ENCODE measurements at places on chromosomes 12 and 14.

- peaks cover 6% of the 10 kb centered on the region for H3K4me1 ChIP-seq
- H3K27me3 ChIP-seq: no peaks in the 10 kb centered on the region
- no peak overlapping the region for H3K4me3 ChIP-seq
- no peaks in the 10 kb centered on the region for H3K36me3 ChIP-seq
Measured at GRCh38 chr12:71475280-71475679, 35.7 kb downstream of the LGR5 start.

DNA sequence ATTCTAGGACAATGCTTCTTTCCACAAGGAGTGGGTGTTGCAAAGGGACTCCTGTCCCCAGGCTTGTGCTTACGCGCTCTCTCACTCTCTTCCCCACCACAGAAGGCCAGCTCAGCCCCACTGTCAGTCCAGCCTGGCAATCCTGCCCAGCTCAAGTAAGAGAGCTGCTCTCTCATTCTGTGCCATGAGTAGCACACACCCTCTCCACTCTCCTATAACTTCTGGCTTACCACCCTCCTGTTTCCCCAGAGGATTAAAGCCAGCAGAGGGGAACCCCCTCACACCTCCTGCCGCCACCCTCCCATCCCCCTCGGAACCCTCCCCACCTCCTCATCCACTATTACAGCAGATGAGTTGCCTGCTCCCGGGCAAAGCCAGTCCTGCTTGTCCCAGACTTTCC, 17.1 kb downstream of the NCKAP5L start:
- peaks cover 32% of the 10 kb centered on the region for H3K4me1 ChIP-seq
- DNase-seq: no peak
- H3K36me3 ChIP-seq: peaks cover 45% of the 10 kb centered on the region
- H3K4me3 ChIP-seq: no peak overlapping the region

DNA sequence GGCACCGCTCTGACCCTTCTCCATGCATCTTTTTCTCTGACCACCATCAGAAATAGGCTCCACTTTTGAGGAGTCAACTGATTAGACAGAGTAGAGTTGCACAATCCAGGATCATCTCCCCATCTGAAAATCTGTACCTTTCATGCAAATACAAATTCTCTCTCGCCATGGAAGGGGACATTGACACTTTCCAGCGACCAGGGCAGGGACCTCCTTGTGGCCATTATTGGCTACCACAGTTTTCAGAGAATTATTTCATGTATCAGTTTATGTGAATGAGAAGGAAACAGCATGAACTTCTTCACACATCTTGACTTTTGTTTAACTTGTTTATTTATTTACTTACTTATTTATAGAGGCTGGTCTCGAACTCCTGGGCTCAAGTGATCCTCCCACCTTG, 13.8 kb upstream of the RAN start:
- no peaks in the 10 kb centered on the region for H3K4me1 ChIP-seq
- H3K4me3 ChIP-seq: no peak overlapping the region
- no peak overlapping the region for H3K27ac ChIP-seq
- H3K36me3 ChIP-seq: no peaks in the 10 kb centered on the region
- H3K27me3 ChIP-seq: peaks cover 14% of the 10 kb centered on the region
- no peak for DNase-seq

DNA sequence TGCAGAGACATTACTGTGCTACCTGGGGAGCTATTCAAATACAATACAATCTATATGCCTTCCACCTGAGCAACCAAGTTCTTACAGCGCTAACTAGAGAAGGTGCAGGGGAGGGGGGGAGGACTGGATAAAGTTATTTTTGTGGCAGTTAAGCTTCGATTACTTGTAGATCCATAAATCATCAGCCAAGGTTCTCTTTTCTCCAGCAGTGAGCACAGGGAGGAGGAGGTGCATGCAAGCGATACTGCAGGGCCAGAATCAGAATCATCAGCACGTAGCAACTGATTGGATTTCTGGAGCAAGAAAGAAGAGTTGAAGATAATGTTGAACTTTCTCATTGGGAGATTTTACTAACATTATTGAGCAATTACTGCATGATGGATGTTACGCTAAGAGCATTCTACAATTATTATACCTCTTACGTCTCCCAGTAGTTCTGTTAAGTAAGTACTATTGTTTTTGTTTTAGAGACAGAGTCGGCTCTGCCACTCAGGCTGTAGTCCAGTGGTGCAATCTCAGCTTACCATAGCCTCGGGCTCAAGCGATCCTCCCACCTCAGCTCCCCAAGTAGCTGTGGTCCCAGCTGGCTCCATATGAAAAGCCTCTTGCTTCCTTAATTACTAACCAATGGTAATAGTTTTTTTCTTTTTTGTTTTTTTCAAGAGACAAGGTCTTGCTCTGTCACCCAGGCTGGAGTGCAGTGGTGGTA, 74.6 kb upstream of the EEA1 start:
- H3K4me1 ChIP-seq: no peaks in the 10 kb centered on the region
- no peaks in the 10 kb centered on the region for H3K27me3 ChIP-seq
- H3K4me3 ChIP-seq: no peak overlapping the region

DNA sequence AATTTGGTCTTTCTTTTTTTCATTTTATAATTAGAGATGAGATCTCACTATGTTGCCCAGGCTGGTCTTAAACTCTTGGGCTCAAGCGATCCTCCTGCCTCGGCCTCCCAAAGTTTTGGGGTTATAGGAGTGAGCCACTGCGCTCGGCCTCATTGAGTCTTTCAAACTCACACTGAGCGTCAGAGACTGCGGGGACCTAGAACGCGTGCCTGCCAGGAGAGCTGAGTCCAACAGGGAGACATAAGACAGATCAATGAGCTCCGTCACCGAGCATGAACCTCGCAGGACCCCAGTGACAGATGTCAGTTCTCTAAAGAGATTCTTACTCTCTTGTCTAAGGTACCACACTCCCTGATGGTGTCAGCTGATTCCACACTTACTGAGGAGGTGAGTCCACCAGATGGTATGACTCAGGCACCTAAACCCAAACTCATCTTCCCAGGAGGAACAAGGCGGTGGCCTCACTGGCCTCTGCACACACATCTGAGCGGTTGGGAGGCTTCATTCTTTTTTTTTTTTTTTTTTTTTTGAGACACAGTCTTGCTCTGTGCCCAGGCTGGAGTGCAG, 58.9 kb downstream of the CCDC88C start:
- H3K4me3 ChIP-seq: no peak overlapping the region
- peaks cover 4% of the 10 kb centered on the region for H3K27me3 ChIP-seq
- no peak overlapping the region for H3K27ac ChIP-seq
- DNase-seq: no peak
- peaks cover 2% of the 10 kb centered on the region for H3K4me1 ChIP-seq

DNA sequence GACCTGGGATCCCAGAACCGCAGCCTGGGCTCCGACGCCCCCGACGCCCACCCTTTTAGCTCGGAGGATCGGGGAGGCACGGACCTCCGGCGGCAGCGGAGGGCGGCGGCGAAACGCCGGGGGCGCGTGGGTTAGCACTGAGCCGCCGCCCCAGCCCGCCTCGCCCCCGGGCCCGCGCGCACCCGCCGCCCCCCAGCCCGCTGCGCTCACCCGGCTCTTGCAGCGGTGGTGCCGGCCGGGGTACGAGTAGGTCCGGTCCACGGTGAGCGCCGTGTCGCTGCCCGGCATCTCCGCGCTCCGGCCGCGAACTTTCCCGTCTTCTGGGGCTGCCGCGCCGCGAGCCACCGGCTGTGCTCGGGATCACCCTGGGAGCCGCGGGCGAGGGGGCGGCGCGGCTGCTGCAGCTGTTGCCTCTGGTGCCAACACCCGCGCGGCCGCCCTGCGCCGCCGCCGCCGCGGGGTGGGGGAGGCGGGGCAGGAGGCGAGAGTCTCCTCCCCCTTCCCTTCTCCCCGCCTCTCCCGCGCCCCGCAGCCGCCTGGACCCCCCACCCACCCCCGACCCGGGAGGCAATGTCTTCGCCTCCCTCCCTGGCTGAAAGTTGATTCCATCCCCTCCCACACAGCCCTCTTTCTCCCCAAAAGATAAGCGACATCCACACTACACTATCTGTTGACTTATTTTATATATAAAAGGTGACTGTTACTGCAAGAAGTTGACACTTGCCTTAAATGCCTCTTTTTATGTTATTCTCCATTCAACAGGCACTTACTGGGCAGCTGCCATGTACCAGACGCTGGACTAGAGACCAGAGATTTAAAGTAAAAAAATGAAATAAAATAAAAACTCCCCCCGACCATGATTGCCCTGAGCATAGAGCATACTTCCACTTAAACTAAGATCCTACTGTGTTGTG, at the start of gene TMCC3:
TSS of gene TMCC3 (minus strand) at position 415 of the 914 bp plus-strand sequence. CDS start at position 288, 127 bp downstream.
- H3K27ac ChIP-seq: peak within 1 kb of the TSS; percentile 33
- no peaks in the 10 kb centered on the region for H3K36me3 ChIP-seq
- H3K4me1 ChIP-seq: peaks cover 8% of the 10 kb centered on the region
- DNase-seq: peak; percentile 17
- no peaks in the 10 kb centered on the region for H3K27me3 ChIP-seq
- H3K4me3 ChIP-seq: peak within 1 kb of the TSS; percentile 72

GRCh38 chr12:27201169-27201568, 42.9 kb upstream of the STK38L start:
- H3K36me3 ChIP-seq: no peaks in the 10 kb centered on the region
- H3K4me1 ChIP-seq: no peaks in the 10 kb centered on the region
- H3K4me3 ChIP-seq: no peak overlapping the region
- H3K27me3 ChIP-seq: no peaks in the 10 kb centered on the region
- no peak overlapping the region for H3K27ac ChIP-seq

DNA sequence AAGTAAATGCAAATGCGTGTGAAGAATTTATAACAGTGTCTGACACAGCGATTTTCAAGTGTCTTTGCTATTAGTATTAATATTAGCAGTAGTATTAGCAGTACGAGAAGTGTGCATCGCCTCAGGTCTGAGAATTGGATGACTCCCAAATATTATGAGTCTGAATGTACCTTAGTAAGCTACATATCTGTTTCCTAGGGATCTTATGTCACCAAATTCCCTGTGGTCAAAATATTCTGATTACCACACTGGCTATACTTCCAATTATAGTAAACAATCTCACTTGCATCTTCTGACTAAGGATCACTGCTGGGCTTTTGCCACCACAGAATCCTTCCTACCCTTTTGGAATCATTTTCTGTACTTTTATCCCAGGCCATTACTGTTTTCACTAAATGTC, 396.0 kb upstream of the MIS18BP1 start:
- no peaks in the 10 kb centered on the region for H3K36me3 ChIP-seq
- no peaks in the 10 kb centered on the region for H3K27me3 ChIP-seq
- H3K4me3 ChIP-seq: no peak overlapping the region
- no peak overlapping the region for H3K27ac ChIP-seq

GRCh38 chr12:109631751-109632150, 58.2 kb downstream of the MVK start:
- DNase-seq: no peak
- H3K27ac ChIP-seq: no peak overlapping the region
- no peak overlapping the region for H3K4me3 ChIP-seq
- H3K4me1 ChIP-seq: no peaks in the 10 kb centered on the region
- H3K27me3 ChIP-seq: peaks cover 18% of the 10 kb centered on the region
- H3K36me3 ChIP-seq: no peaks in the 10 kb centered on the region

DNA sequence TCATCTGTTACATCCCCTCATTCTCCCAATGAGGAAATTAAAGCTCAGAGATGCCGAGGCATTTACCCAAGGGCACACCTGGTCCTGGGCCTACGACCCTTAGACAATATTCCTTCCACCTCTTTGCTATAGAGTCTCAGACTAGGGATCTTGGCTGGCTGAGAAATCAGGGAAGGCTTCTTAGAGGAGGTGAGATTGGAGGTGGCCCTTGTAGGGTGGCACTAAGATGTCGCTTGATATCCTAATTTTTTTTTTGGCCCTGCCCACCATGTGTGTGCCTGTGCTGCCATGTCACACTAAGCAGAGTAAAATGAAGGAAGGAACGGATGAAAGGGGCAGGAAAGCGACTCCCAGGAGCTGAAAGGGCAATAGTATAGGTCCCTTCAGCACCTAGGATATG, 20.6 kb downstream of the BDKRB2 start:
- H3K36me3 ChIP-seq: peaks cover 88% of the 10 kb centered on the region
- no peaks in the 10 kb centered on the region for H3K27me3 ChIP-seq
- peak overlapping the region; percentile 17 for H3K4me3 ChIP-seq
- H3K27ac ChIP-seq: peak overlapping the region; percentile 39
- peaks cover 15% of the 10 kb centered on the region for H3K4me1 ChIP-seq

DNA sequence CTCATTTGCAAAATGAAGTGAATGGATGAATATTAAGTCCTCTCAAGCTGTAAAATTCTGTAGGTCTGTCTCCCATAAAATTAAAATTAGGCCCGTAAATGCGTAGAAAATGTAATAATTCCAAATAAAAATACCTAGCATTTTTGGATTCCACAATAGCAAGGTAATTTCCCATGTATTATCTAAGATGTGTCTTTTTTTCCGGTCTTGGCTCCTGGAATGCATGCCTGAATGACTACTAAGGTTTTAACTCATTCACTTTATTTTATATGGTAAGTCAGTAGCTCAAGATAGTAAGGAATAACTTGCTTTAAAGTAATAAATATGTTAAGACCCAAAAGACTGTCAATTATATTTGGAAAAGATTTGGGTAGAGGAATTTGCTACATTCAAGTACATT, 11.1 kb downstream of the TXNRD1 start:
- peaks cover 2% of the 10 kb centered on the region for H3K4me1 ChIP-seq
- no peak overlapping the region for H3K4me3 ChIP-seq
- H3K27me3 ChIP-seq: no peaks in the 10 kb centered on the region
- DNase-seq: no peak

GRCh38 chr14:25092258-25092740, 42.4 kb upstream of the STXBP6 start:
- DNase-seq: no peak
- no peaks in the 10 kb centered on the region for H3K4me1 ChIP-seq
- H3K36me3 ChIP-seq: no peaks in the 10 kb centered on the region
- H3K27me3 ChIP-seq: no peaks in the 10 kb centered on the region

GRCh38 chr12:49059299-49060171, 1.1 kb downstream of the KMT2D start:
- peak overlapping the region; percentile 66 for H3K27ac ChIP-seq
- H3K4me3 ChIP-seq: peak overlapping the region; percentile 94
- peak; percentile 35 for DNase-seq
- H3K27me3 ChIP-seq: no peaks in the 10 kb centered on the region
- peaks cover 4% of the 10 kb centered on the region for H3K36me3 ChIP-seq

GRCh38 chr12:131895640-131896079, 1.2 kb downstream of the ULK1 start:
- H3K4me1 ChIP-seq: peaks cover 35% of the 10 kb centered on the region
- H3K27ac ChIP-seq: peak overlapping the region; percentile 59
- peaks cover 31% of the 10 kb centered on the region for H3K36me3 ChIP-seq
- H3K4me3 ChIP-seq: peak overlapping the region; percentile 85
